COLO829 (cell line): ENCODE measurements at places on chromosomes 5 and 9.

GRCh38 chr5:68264024-68264956, 48.7 kb downstream of the PIK3R1 start:
- no peak for DNase-seq

DNA sequence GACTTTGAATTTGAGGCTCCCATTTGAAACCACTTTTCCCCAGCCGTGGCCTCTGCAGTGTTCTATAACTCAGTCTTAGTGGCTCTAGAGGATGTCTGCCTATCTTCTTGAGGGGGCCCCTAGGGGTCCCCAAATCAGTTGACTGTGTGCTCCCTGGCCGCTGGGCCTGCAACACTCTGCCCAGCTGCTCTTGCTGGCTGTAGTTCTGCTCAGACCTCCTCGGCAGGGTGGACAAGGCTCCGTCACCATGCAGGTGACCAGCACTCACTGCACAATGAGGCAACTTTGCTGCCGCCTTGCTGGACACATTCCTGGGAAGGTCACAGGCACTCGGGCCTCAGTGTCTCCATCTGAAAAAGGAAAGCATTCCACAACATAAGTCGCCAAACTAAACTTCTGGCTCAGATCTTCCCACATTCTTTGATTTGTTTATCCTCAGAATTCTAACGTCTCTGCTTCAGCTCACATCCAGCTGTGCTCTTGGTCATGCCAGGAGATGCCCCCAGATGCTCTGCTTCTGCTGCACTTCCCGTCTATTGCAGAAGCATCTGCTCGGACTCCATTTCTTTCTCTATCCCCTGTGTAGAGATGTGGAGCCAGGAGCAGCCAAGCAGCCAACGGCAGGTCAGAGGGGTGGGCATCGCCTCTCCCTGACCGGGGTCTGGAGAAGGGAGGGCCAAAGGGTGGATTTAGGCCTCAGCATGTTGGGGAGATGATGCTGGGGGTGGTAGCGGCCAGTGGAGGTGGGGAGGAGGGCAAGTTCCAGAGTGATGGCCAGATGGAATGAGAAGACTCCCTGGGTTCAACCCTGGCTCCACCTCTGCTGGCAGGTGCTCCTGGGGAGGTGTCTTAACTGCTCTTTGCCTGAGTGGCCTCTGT, 133.6 kb downstream of the MVB12B start:
- no peak for DNase-seq

DNA sequence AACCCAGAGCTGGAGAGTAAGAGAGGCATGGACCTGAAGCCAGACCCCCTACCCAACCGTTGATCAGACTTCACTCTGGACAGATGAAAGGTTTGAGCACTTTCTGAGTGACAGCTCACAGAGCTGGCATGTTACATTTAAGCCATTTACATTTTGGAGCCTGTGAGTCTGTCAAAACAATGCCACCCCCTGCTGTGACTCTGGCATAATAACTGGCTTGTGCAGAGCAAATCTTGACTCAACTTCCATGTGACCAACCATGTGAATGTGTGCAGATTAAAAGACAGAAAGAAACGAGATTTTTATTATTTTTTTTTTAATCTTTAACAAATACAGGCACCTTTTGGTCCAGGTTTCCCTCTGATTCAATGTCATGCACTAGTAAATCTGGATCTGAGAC, 48.5 kb downstream of the MFAP3 start:
- DNase-seq: no peak

DNA sequence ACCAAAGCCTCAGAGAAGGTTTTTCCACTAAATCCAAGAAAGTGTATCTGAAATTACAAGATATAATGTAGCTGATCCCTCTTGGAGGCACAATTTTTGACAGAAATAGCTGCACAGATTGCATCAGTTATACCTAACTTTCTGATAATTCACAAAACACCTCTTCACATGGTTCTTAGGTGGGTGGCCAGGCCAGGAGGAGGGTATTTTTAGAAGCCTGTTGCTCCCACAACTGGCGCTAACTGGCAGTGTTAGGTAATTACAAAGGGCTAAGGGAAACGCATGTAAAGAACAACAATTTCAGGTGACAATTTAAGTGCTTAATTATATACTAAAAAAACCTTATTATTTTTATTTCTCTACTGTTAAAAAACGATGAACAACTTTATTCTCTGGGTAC, 247.9 kb downstream of the BNC2 start:
- no peak for DNase-seq

GRCh38 chr9:3549225-3549624, 23.4 kb upstream of the RFX3 start:
- no peak for DNase-seq

DNA sequence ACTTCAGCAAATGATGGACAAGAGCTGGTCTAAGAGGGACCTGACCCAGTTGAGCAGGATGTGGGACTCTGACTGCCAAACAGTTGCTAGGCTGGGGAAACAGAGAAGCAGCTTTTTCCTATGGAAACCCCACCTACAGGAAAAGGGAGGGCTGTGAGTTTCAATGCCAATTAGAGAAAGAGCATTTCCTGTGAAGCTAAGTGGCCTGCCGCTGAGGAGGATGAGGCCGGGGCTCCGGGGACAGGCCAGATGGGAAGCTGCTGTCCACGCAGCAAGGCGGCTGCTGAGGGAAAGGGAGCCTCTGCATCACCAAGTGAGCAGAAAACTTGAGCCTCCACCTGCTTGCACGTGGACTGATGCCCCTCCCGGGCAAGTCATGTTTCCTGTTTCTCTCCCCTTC, at the start of gene PCDH12:
TSS of gene PCDH12 (minus strand) at position 90 of the 400 bp plus-strand sequence. CDS start 351 bp downstream, outside the sequence.
- DNase-seq: no peak

- DNase-seq: no peak
Measured at GRCh38 chr9:82605657-82606031, 457.3 kb downstream of the RASEF start.

DNA sequence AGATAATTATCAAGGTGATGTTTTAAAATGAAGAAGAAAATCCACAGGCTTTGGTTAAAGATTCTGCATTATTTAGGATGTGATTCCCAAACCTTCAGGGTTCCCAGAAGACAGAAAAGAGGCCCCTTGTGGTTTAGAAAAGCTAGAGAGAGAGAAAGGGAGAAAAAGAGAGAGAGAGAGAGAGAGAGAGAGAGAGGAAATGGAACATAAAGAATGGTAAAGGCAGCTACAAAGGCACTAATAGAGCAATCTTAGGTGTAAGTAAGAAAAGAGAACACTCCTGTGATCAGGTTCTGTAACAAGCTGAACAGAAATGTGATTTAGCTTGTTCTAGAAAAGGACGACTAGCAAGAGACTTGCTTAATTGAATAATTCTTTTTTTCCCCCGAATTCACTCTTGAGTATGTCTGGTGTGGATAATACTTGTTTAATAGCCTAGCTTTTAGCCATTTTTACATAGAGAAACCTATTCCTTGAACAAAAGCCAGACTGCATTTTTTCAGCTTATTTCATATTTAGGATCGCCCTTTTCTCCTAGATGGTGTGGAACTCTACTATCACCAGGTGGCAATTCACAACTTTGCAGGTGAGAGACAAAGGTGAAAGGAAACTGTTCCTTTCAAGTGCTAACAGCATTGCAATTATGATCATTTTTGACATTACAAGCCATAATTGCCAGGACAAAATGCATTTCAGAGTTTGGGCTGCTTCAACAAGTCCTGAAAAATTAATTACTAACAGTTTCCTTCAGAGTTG, 57.6 kb upstream of the SH3GL2 start:
- no peak for DNase-seq

GRCh38 chr5:157561110-157561509, 14.5 kb downstream of the ADAM19 start:
- DNase-seq: no peak

- DNase-seq: no peak
Measured at GRCh38 chr5:65173130-65173525, 308.6 kb downstream of the ADAMTS6 start.

DNA sequence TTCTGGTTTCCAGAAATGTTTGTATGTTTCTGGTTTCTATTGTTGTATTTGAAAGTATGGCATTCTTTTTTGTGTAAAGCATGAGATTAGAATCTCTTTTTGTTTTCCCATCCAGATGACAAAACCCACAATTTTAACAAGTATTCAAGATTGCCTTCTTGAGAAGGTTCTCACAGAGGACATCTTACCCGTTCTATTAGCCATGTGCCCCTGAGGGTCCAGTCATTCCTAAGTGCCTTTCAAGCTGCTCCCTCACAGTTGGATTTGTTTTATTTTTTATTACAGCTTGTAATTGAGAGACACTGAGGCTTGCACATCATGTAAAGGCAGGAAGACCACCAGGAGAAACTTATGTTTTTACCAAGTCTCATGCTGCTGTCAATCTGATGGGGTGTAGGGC, 19.3 kb upstream of the LOX start:
- no peak for DNase-seq

DNA sequence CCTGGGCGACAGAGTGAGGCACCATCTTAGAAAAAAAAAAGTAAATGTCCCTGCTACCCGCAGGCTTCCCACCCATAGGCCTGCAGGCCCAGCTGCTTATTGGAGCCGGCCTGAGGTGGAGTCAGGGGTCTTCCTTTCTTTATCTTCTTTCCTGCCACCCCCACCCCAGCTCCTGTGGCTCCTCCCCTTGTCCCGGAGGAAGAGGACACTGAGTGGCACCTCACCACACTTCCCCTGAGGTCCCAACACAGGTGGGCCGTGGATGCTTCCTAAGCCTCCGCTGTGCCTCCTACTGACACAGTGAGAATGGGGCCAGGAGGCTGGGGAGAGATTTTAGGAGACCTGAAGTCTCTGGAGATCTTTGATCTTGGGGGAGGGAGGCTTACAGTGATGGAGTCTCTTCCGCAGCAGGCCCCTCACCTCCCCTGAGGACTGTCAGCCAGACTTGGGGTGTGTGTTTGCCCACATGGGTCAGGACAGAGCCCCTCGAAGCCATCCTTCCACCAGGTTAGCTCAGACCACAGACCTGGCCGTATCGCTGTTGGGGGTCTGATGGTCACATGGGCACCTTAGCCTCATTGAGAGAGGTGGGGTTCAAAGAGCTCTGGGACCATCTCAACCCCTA, 135.4 kb upstream of the IER5L start:
- no peak for DNase-seq

- no peak for DNase-seq
Measured at GRCh38 chr9:125447202-125447802, 185.7 kb downstream of the GAPVD1 start.

DNA sequence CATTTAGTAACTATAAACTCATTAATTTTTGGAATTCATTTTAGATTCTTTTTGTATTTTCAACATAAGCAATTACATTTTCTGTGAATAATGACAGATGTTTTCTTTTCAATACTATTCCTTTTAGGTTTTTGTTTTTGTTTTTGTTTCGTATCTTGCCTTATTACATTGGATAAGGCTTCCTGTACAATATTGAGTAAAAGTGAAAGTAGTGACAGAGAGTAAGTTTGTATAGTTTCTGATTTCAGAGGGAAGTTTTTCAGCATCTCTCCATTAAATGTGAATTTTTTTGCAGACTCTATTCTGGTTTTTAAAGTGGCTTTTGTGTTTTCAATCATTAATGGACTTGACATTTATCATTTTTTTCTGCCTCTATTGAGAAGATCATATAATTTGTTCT, 12.8 kb upstream of the CAMK4 start:
- no peak for DNase-seq

- DNase-seq: no peak
Measured at GRCh38 chr5:175847503-175847902, 23.9 kb upstream of the CPLX2 start.

DNA sequence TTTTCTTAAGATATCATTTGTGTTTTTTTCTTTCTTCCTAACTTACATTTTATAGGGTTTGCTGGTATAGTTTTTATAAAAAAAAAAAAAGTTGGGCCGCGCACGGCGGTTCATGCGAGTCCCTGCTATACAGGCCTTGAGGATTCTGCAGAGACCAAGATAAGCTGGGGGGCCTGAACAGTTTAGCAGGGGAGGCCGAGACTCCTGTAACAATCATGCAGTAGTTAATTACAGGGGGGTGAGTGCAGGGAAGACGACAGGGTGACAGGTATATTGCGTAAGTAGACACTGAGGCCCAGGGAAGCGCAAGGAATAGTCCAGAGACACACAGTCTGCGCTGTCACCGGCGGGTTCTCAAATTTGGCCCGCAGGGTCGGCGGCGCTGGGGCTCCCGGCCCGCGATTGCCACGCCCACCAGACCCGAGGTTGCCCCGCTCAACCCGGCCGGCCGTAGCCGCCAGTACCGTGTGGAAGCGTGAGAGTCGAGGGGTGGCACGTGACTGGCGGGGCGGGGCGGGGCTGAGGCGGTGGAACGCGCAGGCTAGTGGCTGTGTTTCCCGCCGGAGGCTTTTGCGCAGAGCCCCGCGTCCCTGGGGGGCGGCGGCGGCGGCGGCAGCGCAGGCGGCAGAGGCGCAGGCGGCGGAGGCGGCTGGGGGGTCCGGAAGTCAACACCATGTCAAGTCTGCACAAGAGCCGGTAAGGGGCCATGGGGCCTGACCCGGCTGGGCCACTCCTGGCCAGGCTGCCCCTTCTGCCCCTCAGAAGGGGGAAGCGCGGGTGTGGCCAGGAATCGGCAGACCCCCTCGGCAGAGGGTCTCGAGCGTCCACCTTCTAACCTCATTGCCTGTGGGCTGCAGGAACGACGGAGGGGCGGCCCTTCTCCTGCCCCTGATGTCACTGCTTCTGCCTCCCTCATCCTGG, at the start of gene TBC1D13:
TSS of gene TBC1D13 (plus strand) at position 573 of the 921 bp plus-strand sequence. CDS start at position 674, 101 bp downstream.
- peak; percentile 97 for DNase-seq

DNA sequence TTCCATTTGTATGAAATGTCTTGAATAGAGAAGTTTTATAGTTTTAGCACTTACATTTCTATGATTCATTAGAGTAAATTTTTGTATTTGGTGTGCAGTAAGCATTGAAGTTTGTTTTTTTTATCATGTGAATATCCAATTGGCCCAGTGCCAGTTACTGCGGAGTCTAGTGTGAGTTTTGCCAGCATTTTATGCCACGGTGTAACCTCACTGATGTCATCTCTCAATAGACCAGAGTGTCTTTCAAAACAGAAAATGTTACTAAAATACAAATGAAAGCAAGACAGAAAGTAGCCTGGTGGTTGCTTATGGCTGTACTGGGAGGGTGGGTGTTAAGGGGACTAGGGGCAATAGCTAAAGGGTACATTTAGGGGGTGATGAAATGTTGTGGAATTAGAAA, 62.8 kb downstream of the IPPK start:
- DNase-seq: no peak

- DNase-seq: peak; percentile 23
Measured at GRCh38 chr5:107389130-107389774, 281.5 kb downstream of the EFNA5 start.

DNA sequence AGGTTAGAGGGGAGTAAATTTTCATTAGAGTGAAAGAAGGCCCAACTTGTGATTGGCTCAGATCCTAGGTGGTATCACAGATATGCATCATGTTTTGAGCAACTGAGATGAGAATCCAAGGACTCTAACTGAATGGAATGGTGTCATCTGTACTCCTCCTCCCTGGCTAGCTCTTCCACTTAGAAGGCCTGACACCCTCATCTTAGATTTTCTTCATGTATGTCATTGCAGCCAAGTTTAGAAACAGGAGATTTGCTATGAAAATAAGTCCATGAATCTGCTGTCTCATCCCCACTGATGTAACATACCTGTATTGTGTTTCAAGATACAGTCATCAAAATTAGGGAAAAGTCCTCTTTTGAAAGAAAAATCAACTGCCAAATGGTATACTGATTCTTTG, 54.4 kb downstream of the ITGA1 start:
- DNase-seq: no peak
